ENCODE measurements at places on chromosomes 5 and 9.

- DNase-seq = no peak
These were observed 412.7 kb upstream of the SMC2 start for GRCh38 chr9:103681435-103681834.

GRCh38 chr5:43096916-43097315, 23.8 kb upstream of the ZNF131 start:
- no peak for DNase-seq

DNA sequence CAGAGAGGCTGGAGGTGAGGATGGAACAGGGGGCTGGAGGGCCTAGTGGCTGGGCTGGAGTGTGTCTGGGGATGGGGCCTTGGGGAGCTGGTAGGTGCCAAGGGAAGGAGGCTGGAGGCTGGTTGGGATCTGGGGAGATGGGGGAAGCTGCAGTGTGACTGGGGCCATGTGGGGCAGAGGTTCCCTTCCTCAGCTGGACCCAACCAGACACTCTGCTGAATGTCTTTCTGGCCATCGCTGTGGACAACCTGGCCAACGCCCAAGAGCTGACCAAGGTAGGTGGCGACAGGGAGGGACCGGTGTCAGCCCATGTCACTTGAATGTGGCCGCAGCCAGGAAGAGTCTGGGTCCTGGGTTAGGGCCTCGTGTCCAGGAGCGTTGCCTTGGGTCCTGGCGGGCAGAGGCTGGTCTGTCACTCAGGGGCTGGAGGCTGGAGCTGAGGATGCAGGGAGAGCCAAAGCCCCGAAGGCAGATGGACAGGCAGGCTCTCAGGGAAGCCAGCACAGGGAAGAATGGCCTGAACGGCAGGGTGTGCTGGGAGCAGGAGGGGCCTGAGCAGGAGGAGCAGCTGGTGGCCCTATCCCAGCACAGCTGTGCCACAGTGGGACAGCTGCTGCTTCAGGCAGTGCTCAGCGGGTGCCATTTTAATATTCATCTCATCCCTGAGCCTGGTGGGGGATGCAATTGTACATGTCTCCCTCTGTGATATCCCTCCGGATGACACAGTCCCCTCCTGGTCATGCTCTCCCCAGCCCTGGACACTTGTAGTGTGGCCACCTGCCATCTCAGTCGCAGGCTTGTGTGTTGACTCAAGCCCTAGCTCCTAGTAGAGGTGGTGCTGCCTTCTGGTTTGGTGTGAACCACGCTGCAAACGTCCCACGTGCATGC, 132.5 kb downstream of the CACNA1B start:
- no peak for DNase-seq

- DNase-seq = no peak
These were observed 15.9 kb downstream of the PTAR1 start for GRCh38 chr9:69743930-69744329.

- no peak for DNase-seq
These were observed 34.3 kb downstream of the GPR107 start for GRCh38 chr9:130088051-130088450.

DNA sequence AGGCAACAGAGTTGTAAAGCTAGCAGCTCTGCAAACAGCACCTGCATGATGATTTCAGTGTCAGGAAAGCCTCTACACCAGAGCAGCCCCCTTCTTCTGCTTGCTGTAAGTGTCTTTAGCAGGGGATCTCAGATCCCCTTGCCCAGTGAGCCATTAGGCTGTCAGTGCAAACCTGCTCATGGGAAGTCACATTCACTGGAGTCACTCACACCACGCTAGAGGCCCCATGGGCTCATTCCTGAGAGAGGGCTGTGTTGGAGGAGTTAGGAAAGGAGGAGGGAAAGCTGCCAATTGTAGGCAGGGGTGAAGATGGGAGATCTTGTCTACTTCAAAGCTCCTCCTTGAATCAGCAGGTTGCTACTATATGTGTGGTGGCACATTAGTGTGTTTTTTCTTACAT, 275.2 kb downstream of the SMARCA2 start:
- DNase-seq = no peak

DNA sequence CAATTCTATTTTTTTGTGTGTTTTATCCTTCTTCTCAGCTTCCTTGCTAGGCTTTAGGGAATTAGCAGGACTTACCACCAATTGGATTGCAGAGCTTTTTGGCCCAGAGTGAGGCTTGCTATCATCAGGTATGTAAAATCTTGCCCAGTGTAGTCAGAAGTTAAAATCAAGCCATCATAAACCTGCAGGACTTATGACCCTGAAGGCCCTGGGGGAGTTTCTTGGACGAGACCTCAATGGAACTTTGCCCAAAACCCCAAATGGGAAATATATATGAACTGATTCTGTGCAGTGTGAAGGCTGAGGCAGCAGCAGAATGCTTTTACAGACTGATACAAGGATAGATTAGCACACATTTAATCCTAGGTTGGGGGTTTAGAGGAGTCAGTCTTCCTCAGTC, 287.0 kb downstream of the SH3GL2 start:
- no peak for DNase-seq

- DNase-seq = no peak
These were observed 53.8 kb downstream of the TTC39B start for GRCh38 chr9:15253197-15253596.

DNA sequence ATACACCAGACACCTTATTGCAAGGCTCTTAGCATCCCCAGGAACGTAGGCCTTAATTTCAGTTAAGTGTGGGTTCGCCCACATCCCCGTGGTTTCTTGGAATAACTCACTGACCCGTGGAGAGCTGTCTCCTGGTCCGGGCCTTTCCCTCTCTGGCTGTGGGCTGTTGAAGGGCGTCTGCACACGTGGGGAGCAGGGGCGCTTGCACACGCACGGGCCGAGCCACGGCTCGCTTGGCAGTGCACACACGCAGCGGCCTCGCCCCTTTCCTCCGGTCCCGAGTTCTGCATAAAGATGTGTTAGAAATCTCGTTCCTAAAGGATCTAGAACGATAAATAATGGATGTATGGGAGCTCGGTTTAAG, 141.9 kb downstream of the PBX3 start:
- DNase-seq = peak; percentile 5

- no peak for DNase-seq
These were observed 22.5 kb downstream of the LHFPL2 start for GRCh38 chr5:78626009-78626571.

GRCh38 chr5:147635882-147636728, 126.2 kb upstream of the DPYSL3 start:
- no peak for DNase-seq

DNA sequence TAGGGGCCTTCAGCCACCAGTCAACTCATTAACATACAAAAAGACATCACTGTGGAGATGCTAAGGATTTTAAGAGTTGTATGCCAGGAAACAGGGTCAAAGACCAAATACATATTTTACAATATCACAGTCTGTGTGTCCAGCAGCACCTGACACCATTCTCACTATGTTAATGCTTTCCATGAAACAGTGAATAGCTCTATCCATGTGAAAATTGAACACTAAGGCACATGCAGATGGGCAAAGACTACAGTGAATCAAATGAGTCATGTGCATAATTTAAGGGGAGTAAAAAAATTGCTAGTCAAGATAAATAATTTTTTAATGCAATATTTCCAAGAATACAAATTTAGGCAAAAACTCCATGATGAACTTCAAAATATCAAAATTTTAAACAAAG, 7.6 kb upstream of the SPATA31E1 start:
- DNase-seq = no peak

- DNase-seq = no peak
These were observed 5.1 kb upstream of the ELAVL2 start for GRCh38 chr9:23830929-23831730.

DNA sequence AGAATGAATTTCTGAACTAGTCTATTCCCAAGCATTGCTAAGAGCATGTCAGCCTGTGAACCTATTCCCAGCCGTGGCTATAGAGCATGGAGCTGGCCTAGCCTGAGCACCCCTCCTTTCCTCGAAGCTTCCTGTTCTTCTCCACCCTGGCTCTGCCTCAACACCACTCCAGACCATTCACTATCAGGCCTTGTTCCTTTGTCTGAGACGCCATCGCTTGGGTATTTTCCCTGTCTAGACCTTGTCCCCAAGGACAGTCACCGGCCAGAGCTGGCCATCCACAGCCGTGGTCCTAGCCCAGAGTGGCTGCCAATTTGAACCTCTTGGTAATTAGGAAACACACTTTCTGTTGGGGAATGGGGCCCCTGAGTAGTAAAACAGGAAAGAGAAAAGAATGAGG, 105.8 kb downstream of the LIFR start:
- no peak for DNase-seq

DNA sequence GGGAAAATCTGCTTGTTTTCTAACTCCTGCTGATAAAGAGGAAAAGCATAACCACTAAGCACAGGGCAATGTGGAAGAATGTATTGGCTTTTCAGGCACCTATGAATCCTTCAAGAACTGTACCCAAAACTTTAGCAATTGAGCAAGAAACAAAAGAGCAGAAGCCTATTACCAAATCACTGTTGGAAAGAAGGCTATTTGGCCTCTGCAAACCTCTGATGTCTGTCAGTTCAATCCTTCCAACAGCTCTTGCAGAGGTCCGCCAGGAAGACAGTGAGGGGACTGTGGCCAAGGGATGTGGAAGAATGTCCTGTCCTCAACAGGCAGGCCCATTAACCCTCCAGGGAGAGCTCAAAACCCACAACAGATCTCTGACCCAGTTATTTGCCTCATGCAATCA, 328.6 kb downstream of the ENC1 start:
- no peak for DNase-seq

GRCh38 chr9:131690941-131691573, 48.8 kb downstream of the RAPGEF1 start:
- DNase-seq = no peak

DNA sequence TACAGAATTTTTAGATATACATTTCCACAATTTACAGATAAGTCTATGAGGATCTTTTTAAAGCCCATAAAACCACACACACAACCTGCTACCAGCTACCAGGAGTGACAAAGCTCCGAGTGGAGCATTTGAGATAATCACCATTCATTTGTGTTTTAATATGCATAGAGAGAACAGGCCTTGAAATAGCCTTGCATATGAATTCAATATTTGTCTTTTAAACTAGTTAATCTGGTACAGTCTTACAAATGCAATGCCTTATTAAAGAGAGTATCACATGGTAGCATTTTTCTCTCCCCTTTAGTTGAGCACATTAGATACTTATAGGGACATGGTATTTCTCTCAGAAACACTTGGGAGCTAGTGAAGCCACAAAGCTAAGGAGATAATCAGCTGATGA, 49.1 kb downstream of the SEMA5A start:
- no peak for DNase-seq

- no peak for DNase-seq
These were observed 276.2 kb downstream of the SYK start for GRCh38 chr9:91077624-91078368.

DNA sequence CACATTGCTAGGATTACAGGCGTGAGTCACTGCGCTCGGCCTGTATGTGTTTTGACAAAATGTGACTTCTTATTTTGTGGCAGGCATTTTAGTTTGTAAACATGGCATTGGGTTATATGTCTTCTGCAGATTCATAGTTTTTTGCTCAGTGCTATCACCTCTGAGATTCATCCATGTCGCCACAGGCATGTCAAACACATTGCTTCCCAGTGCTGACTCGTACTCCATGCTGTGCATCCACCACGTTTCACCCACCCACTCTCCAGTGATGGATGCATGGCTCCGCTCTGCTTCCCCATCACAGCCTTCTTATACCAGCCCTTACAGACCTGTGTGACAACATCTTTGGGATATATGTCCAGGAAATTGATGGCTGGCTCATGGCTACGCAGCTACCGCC, 158.8 kb downstream of the GAS1 start:
- DNase-seq = no peak
